Common myeloid progenitor, CD34-positive (primary cell): ENCODE measurements at places on chromosomes 2 and 18.

GRCh38 chr18:11980163-11980493 lies 1.2 kb upstream of the IMPA2 start:
- DNase-seq: no peak

- no peak for DNase-seq
Observed at GRCh38 chr2:229243890-229244560, 27.1 kb downstream of the PID1 start.

DNA sequence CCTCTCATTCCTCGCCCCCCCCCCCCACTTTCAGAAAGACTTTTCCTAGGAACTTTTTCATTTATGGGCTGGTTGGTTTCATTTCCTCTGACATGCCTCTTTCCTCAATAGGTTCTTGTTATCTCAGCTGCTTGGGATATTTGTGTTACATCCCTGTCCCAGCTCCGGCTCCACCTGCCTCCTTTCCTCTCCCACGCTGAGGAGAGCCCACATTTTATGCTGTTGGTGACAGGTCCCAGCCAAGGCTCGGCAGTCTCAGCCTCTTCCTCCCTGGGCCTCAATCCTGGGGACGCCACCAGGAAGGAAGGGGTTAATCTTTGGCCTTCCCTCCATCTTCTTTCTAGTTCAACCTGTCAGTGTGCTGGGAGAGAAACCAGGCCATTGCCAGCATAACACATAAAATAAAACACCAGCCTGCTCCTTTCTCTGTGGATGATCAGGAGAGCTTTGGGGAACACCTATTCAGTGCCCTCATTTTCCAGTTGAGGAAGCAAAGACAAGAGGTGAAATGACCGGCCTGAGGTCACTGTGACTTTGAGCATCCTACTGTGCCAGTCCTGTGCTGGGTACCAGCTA lies 216.9 kb upstream of the TNP1 start:
- no peak for DNase-seq

DNA sequence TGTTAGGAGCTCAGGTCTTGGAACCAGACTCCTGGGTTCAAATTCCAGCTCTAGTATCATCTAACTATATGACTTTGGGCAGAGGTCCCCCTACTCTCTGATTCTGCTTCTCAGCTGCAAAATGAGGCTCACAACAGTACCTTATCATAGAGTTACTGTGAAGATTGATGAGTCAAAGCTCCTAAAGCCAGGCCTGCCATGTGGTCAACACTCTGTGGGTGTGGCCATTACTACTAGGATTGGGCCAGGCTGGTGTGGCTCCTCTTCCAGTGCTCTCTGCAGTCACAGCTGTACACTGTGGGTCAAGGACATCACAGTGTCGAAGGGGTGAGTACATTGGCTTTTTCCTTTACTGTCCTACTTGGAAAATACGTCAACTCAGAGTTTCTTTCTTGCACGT lies 22.6 kb downstream of the CAPN13 start:
- DNase-seq: no peak

DNA sequence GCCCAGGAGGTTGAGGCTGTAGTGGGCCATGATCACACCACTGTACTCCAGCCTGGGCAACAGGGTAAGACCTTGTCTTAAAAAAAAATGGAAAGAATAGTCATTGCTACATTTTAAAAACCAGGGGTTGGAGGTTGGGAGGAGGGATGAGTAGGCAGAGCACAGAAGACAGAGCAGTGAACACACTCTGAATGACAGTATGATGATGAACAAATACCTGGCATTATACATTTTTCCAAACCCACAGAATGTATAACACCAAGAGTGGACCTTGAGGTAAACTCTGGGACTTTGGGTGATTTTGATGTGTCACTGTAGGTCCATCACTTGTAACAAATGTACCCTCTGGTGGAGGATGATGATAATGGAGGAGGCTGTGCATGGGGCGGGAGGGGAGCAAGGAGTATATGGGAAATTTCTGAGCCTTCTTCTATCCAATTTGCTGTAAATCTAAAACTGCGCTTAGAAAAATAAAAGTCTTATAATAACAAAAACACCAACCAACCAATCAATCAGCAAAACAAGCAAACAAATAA lies 111.4 kb upstream of the PGAP1 start:
- DNase-seq: no peak

GRCh38 chr2:134220344-134220974 lies 33.4 kb upstream of the MGAT5 start:
- no peak for DNase-seq
